ENCODE measurements at places on chromosomes 4 and X.

DNA sequence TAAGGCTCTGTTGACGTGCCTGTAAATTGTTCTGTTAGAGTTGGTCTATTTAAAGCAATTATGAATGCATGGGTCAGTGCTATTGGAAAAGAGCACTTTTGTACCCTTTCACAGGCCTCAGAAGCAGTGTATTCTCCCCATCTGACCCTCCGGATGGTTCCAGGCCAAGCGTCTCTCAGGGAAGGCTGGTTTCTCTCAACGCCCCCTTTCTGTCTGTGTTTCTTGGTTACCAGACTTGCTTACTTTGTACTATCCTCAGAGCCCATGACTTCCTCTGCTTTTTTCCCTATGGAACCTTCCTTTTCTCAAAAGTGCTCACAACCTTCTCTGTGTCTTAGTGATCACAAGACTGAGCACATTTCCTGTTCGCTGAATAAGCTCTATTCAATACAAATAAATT, 559.3 kb upstream of the ZFP42 start:
- DNase-seq: no peak

DNA sequence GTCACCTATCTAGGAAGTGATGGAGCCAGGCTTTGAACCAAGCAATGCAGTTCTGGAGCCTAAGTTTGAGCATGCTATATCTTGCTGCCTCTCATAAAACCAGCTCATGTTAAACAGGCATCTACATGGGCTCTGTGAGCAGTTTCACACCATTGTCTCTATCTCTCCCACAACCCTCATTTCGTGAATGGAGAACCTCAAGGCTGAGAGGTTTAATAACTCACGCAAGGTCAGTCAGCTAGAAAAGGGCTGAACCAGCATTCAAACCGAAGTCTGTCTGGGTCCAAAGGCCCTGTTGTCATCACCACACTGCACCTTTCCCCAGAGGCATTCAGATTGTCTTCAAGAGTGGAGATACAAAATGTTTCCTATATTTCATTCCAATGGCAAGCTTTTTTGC, 369.2 kb downstream of the MID1IP1 start:
- no peak for DNase-seq

DNA sequence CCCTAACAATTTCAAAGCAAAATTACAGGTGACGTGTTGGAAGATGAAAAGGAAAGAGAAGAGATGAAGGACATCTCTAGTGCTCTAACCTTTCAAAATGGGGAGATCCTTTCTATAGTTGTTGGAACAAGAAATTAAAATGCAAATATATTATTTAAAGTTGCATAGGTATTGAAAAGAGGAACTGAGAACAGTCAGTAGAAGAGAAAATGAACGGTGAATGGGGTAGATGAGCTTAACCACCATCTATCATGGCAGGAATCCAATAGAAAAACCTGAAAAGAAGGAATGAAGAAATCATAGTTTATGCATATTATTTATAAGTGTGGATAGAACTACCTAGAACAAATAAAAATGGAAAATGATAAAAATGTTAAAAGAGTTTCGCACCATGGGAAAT, 42.0 kb downstream of the ANXA5 start:
- DNase-seq: no peak

GRCh38 chr4:185222598-185222997, 13.2 kb downstream of the SNX25 start:
- no peak for DNase-seq

DNA sequence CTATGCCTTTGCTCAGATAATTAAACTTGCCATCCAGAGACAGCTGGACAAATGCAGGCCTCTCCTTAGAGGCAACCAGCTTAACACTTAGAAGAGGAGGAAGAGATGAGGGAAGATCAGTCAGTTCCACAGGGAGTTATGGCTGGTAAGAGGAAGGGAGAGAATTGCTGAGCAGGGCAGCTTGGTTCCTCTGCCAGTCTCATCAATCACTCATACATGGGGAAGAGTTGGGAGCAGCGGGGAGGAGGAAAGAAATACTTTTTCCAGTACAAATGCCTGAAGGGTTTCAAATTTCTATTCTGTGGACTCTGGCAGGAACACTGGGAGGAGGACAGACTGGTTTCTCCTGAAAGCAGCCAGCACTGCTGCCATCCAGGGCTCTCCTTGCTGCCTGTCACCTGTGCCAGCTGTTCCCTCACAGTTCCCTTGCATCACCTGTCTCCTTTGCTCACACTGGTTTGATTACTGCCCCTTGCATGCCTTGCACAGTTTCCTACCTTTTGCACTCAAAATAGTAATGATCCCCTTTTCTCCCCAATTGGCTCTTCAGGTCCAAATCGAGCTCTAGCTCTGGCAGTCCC, 59.5 kb downstream of the PGRMC2 start:
- DNase-seq: no peak

DNA sequence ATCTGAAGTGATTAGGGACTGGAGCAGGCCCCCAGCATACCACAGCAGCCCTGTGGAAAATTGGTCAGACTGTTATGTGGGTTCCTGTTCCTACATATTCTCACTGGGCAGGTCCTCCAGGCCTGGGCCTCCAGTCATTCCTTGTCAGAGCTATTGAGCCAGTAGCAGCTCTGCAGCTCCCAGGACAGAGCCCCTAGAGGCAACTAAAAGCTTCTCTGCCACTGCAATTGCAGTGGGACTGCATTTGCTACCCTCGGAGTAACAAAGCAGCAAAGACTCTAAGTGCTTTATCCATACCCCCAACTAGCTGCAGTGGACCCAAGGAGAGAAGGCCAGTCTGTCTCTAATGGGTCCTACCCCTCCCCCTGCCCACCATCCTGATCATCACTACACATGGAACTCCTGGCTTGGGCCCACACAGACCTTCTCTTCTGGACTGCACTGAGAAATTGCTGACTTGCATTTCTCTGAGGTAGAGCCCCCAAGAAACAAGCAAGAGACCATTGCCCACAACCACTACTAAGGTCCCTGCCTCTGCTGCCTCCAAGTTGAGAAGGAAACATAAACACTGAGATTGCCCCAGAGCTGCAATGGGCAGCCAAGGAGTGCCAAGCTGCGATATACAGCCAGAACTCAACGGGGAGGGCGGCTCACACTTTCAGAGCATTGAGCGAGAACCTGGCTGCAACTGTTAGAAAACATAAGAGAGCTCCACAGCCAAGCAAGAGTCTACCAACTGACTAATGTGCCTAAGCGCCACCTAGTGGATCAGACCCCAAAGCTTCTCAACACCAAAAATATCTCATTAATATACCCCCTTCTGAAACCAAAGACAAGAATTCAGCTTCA, 738.7 kb upstream of the NDST4 start:
- DNase-seq: peak; percentile 15

DNA sequence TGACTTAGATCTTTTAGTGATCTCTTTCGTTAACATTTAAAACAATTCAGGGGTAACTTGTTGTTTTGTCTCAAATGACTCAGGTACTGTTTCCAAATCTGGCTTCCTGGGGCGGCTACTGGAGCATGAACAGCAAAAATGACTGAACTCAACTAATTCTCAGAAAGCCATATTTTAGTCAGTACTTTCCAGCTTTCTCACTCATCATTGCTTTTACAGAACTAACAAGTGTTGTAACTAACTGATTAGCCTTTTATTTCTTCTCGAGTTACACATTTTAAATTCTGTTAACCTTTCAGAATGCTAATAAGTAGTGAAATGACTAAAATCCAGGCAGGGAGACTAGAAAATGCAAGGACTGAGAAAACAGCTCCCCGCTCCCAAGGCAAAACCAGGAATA, 55.3 kb downstream of the JADE3 start:
- no peak for DNase-seq

- DNase-seq: no peak
These were observed at the start of gene ZAR1 for GRCh38 chr4:48490012-48490679. Gene ZAR1 (plus strand): TSS chr4:48490252. CDS start chr4:48490292, 40 bp downstream.

GRCh38 chr4:85774489-85774888, 299.5 kb downstream of the ARHGAP24 start:
- DNase-seq: no peak

Data from SHP77 treated with DMSO at 0.1 percent for 48 hours (cell line).